ENCODE measurements at places on chromosomes 12 and 14.
A peak's percentile ranks its signal among the peaks of the same experiment; 100 is the strongest.

GRCh38 chr14:64971943-64972791, at the start of gene RAB15:
RAB15 (minus strand) TSS chr14:64972336; CDS start chr14:64972076, 260 bp downstream.
- DNase-seq, result no peak

- no peak for DNase-seq
Observed at GRCh38 chr14:54730156-54730961, 163.4 kb downstream of the SAMD4A start.

- DNase-seq, result no peak
Observed at GRCh38 chr12:55875704-55876467, 33.1 kb upstream of the MMP19 start.

DNA sequence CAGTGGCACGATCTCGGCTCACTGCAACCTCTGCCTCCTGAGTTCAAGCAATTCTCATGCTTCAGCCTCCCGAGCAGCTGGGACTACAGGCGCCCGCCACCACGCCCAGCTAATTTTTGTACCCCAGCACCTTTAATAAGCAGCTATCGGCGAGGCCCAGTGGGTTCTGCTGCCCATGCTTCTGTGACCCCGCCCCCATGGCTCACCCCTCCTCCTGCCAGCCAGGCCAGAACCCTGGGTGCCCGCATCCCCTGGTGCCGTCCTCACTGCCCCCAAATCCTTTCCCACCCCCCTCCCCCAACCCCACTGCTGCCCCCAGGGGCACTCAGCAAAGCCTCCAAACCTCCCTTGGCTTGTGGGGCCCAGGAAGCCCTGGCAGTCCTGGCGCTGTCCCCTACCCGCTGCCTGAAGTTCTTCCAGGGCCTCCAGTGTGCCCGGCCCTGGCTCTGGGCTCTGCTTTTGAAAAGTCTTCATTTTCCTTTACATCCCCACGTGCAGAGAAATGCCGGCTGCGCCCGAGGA, 14.5 kb downstream of the BAG5 start:
- DNase-seq, result no peak

DNA sequence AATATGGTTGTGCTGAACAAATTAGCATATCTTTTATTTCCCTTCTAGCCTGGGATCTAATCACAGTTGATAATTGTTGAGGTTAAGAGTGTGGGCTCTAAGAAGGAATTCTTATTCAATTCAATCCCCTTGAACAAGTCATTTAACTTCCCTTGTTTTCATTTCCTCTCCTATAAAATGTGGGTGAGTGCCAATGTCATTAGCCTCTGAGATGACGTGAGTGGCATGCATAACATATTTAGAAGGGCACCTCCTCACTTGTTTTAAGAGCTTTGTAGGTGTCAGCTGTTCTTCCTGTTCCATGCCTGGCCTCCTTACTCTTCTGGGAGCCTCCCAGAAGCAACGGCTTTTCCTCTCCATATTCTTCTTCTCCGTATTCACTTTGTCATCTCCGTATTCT, 155.4 kb upstream of the NEDD1 start:
- no peak for DNase-seq

DNA sequence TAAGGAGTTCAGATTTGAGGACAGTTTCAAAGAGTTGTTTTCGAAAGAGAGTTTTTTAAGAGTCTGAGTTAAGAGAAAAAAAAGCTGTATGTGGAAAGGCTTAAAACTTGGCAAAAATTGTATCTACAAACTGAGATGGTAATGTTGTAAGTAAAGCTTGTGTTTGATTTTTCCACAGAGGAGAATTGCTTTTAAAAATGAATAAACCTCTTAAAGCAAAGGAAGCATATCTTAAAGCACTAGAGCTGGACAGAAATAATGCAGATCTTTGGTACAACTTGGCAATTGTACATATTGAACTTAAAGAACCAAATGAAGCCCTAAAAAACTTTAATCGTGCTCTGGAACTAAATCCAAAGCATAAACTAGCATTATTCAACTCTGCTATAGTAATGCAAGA, 50.3 kb downstream of the TMTC3 start:
- no peak for DNase-seq

- DNase-seq, result no peak
Observed at GRCh38 chr14:56846970-56847930, 37.0 kb upstream of the OTX2 start.

DNA sequence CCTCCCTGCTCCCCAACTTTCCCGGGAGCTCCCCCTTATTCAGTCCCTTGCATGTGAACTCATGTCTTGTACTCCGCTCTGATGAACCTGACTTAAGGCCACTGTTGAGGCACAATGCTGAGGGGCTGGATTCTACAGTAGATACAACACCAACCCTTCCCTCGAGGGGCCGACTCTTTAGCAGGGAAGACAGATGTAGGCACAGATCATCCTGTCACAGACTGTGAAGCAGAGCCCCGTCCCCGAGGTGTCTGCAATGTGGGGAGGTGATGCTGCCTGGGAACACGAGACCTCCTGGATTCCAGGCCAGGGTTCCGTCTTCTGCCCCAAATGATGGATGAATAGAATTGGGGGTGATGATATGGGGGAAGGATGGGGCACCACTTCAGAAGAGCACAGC, 175.1 kb downstream of the CHST11 start:
- DNase-seq, result no peak

- DNase-seq, result peak; percentile 53
Observed at GRCh38 chr14:74427651-74428050, 1.6 kb upstream of the SYNDIG1L start.

DNA sequence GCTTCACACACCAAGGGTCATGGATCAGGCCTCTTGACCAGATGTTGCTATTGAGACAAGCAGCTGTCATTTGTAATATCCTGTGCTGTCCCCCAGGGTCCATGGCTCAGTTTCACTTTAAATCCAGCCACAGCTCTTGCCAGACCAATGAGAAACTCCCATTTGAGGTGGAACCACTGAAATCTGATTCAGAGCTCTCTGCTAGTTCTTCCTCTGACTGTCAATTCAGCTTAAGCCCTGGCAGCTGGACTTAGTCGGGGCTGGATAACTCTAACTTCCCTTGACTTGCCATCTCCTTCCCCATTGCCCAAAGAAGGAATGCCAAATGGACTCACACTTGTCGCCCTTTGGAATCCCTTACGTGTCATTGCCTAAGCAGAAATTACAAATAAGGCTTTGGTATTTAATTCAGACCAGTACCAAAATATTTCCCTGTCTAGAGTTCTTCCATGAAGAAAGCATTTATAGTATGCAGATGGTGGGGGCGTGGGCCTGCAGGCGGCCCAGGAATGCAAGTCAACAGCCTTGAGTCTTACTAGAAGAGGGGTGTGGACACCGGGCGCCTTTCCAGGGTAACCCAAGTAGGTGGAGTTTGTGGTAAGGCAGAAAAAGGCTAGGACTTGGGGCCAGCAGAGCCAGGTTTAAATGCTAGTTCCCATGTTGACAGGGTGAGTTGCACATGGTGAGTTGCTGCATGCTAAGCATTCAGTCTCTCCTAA, 96.9 kb upstream of the TMPO start:
- DNase-seq, result no peak

DNA sequence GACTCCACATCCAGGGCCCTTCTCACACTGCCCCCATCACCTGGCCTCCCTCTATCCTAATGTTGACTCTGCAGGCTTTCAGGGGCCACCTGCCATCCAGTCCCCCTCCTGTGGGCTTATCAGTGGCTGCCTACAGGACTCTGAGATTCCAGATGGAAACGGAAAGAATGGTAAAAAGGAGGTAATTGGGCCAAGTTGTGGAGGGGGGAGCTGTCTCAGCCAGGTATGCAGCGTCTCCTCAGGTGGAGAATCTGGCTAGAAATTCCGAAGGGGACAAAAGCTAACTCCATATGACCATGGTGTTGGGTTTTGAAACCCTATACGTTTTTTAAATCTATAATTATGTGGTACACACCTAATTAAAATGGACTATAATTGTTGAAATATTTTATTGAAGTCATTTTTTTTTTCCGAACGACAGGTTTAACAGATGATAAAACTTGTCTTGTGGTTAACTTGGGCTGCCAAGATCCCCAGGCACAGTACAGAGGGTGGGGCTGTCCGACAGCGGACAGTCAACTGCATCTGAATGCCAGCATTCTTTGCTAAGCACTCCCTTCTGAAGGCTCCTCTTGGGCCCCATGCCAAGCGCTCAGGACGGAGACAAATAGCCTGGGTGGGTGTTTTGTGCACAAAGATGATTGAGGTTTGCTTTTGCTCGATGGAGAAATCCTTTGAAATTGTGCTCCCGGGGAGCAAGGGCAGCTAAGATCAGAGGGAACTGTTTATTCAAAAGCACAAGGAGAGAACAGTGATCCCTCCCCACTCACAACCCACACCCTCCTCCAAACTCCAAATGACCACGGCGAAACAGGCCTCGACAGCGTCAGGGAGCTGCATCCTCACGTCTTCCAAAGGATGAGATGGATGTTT, 365.6 kb downstream of the BCL11B start:
- no peak for DNase-seq

GRCh38 chr14:102525219-102525928, 15.8 kb upstream of the ANKRD9 start:
- DNase-seq, result no peak

- DNase-seq, result no peak
Observed at GRCh38 chr12:2294651-2295475, 242.1 kb downstream of the CACNA1C start.

GRCh38 chr12:129771238-129771637, 132.6 kb downstream of the TMEM132D start:
- DNase-seq, result no peak

DNA sequence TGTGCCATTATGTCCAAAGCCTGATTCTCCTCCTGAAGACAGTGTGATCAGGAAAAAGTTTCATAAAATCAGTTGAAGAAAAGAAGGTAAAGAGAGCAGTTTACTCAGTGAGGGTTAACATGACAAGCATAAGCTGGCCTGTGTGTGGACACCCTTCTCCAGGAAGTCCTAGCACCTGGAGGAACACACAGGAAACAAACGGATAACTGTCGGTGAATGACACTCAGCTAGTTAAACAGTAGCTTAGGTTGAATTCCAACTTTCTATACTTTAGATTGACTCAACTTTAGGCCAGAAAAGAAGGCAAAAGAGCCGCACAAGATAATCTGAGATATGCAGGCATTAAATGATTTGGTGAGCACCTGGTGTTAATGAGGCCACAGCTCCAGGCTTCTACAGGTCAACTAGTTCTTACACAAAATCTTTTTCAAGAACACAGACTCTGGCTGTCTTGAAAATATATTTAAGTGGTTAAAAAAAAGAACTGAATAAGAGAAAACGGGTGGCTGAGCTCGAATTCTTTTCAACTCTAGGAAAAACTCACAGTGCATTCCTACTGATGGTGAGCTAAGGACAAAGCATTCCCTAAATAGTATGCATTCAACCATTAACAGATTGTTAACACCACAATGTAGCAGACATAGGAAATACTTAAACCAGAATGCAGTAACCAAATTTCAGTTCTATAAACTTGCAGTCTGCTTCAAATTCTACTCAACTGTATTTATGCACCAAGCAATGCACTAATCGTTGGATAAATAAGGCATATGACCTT, 56.9 kb upstream of the TSPAN8 start:
- no peak for DNase-seq
